Kidney tubule cell (primary cell): ENCODE measurements at places on chromosomes 4 and X.

- DNase-seq, result no peak
Observed at GRCh38 chr4:29521281-29521680, 1198.9 kb upstream of the PCDH7 start.

GRCh38 chr4:13546941-13547484 is 2.7 kb upstream of the NKX3-2 start:
- no peak for DNase-seq

DNA sequence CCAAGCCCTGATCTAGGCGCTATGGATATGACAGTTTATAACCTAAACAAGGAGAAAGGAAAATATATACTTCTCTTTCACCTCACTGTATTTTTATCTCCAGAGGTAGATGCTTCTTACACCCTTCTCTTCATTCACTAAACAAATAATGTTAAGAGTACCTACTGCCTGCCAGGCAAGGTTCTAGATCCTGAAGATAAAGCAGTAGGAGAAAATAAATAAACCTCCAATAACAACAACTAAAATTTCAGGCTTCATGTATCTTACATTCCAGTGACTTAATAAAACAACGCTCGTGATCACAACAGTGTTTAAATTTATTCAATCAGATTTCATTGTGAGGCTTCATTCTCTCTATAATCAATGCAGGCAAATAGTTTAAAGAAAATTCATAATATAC is 20.7 kb downstream of the PDGFC start:
- DNase-seq, result no peak

DNA sequence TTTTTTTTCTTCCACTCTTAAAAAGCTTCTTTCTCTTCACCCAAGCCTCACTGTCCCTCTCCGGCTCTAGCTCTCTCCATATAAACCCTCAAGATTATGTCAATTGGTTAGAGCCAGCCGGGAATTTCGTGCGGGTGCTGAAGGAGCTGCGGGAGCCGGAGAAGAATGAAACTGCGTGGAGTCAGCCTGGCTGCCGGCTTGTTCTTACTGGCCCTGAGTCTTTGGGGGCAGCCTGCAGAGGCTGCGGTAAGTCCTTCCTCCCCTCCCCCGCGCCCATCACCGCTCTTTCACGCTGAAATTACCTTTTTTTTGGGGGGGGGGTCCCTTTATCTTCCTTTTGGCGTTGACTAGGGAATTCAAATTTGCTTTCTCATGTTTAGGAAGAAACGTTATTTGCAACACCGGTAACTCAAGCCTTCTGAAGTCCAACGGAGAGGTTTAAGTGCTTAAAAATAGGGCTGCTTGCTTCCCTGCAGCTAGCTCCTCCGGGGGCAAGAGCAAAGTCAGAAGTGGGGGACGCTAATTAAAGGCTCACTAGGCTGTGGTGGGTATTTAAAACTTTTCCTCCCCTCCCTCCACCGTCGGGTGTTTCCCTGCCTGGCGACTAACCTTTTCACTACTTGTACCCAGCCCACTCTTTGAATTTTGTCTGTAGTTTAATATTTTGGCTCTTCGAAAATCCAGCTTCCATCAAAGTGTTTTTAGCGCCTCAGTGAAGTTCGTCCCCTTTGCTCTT is 491 bp downstream of the COL4A5 start:
- DNase-seq, result no peak

- no peak for DNase-seq
Observed at GRCh38 chrX:119763836-119764387, 5.5 kb downstream of the SOWAHD start.

- no peak for DNase-seq
Observed at GRCh38 chr4:170145120-170145519, 55.4 kb upstream of the AADAT start.
